Stimulated activated CD8-positive, alpha-beta memory T cell treated with anti-CD3 and anti-CD28 coated beads, Interleukin-7, amount 100 ng/mL, for 1 hour (primary cell): ENCODE measurements at places on chromosomes 16 and 17.

DNA sequence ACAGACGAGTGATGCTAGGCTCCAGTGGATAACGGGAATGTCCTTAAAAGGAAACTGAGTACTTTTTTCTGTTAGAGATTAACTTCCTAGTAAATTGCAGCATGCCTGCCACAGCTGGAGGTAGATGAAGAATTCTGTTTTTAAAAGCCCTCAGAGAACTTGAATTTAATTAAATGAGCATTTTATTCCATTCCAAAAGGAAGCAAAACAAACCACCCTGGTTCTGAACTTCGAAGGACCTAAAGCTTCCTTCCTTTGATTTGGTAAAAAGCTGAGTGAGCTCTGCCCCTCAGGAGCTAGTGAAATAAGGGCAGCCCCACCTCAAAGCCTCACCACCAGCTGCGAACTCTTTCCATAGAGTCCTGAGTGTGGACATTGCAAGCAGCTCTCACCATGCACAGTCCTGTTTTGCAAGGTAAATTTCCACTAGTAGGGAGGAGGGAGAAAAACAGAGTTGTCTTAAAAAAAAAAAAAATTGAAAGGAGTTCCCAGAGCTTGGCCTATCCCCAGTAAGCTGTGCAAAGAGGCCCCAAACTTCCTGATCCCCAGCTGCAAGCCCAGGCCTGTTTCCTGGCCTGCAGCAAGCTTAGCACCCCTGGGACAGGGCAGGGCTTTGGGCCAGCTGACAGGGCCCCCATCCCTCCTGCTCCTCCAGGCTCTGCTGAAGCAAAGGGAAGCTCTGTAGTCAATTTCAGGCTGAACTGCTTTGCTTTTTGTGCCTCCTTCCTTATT is 11.2 kb downstream of the CHD9NB start:
- DNase-seq, result no peak

DNA sequence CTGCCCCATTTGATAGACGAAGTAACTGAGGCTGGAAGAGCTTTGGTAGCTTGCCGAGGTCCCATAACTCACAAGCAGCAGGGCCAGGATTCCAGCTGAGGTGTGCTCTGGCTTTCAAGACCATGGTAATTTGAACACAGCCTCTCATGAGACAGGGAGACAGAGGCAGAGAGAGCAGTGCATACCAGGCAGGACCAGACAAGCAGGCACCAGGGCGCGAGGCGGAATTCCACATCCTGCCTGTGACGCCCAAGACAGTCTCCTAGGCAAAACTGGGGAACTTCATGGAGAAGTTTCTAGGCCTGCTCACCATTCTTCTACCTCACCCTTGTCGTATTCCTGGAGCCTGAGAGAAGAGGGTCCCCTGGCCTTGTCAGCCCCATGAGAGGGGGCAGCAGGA is 19.2 kb downstream of the SDK2 start:
- no peak for DNase-seq

GRCh38 chr17:42891539-42892152 is 9.0 kb upstream of the G6PC1 start:
- no peak for DNase-seq

DNA sequence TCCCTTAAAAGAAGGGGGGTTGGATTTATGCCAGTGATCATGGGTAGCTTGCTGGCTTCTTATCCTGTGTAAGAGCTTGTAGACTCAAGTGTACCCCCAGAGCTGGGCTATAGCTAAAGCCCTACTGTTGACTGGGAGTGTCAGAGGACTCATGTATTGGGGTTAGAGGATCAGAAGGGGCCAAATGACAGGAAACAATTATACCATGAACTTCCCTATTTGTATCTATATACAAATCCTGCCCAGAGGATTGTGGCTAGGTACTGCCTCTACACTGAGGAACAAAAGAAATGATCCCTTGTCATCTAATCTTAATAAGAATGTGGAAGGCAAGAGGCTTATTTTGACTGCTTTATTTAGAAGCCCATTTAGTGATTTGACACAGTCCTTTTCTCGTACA is 14.3 kb downstream of the ZP2 start:
- DNase-seq, result no peak

DNA sequence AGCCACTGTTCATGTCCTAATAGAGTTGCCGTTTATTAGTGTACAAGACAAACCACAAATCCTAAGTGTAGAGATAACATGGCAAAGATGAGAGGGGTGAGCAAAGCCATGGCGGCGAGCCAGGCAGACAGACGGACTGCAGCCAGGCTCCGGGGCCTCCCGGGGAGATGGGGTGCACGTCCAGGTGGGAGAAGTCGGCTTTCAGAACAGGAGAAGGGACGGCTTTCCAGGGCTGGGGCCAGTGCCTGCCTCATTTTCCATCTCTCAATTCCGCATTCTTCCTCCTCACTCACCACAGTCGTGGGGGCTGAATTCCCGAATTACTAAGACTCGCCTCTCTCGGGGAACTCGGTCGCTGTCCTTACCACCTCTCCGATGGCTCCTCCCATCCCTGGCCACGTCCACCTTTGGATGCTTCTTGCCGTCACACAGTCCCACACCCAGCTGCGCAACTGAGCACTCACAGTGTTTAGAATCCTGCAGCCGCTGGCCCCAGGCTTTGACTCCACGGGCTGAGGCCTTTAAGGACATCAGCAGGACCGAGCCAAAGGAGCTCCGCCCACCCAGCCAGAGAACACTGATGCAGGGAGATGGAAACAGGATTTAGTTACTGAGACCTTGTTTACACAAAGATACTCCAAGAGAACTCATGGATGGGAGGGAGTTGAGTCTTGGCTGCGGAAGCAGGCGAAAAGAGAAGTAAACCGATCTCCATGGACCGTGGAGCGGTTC is 59.7 kb downstream of the RNF112 start:
- no peak for DNase-seq
